ENCODE measurements at places on chromosomes 2 and 18.
A peak's percentile ranks its signal among the peaks of the same experiment; 100 is the strongest.

DNA sequence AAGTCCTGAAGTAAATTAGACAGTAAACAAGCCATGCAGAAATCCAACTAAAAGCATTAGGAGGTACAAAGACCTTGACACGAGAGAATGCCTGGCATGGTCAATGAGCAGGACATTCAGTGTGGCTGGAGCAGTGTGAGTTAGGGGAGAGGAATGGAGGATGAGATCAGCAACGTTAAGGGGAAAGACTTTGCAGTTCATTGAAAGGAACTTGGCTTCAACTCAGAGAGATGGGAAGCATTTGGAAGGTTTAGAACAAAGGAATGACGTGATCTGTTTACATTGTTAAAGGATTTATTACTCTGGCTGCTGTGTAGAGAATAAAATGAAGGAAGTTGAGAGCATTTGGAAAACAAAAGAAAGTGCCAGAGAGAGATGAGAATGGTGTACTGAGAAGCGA, 621.3 kb downstream of the XIRP2 start:
- DNase-seq = peak; percentile 13

DNA sequence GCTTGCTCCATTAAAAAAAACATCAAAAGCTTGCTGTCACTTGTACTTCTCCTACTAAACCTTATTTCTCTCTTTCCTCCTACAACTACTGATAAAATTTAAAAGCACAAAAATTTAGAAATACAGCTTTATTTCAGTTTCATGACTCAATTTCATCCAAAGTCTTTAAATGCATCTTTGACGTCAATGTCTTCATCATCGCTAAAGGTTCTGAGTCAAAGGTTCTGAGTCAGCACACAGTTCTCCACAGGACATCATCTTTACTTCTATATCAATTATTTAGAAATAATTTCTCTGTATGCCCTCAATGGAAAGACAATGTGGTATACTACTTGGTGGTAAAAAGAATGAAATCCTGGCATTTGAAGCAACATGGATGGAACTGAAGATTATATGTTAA, 163.9 kb upstream of the DNMT3A start:
- no peak for DNase-seq

- no peak for DNase-seq
Measured at GRCh38 chr2:239181903-239182581, 218.8 kb downstream of the HDAC4 start.

GRCh38 chr2:138846216-138846821, 66.1 kb upstream of the NXPH2 start:
- peak; percentile 9 for DNase-seq

DNA sequence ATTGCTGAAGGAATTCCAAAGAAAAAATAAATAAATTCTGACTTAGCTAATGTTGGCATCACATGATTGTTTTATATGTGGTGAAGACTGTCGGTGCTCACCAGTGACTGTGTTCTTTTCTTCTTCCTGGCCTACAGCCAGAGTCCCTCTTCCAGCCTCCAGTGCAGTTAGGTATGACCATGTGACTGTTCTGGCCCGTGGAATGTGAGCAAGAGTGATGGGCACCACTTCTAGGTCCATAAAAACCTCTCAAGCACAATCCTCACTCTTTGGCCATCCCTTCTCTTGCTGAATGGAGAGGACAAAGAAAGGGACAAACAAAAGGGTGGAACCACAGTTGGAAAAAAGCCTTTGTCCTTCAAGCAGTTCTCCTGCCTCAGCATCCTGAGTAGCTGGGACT, 39.0 kb upstream of the BMPR2 start:
- no peak for DNase-seq

- DNase-seq = no peak
Measured at GRCh38 chr2:208375491-208376068, 31.0 kb upstream of the PTH2R start.

GRCh38 chr2:55223958-55224760, 7.9 kb downstream of the CLHC1 start:
- DNase-seq = no peak

- peak; percentile 71 for DNase-seq
Measured at GRCh38 chr2:102262216-102263129, 48.9 kb upstream of the IL1RL1 start.

GRCh38 chr2:144151851-144152250, 368.1 kb downstream of the ZEB2 start:
- no peak for DNase-seq

- no peak for DNase-seq
Measured at GRCh38 chr18:61988100-61988499, 95.3 kb upstream of the RNF152 start.

DNA sequence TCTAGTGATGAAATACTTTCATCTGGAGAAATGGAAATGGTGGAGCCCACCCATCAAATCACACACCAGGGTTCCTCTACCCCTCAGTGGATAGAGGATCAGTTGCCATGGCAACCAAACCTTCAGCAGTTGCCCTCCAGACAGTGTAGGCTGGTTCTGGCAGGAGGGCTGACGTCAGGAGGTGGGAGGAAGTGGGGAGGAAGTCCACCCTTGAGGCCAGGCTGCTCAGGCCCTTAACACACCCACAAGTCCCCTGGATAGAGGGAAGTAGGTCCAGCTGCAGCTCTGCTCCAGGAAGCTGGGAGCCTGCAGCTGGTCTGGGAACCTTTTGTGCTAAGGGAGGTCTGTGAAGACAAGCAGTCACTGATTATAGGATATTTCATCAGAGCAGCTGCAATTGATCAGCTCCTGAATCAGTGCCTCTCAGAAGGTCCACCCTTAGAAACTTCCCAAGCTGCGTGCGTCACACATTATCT, 186.6 kb downstream of the MTX2 start:
- DNase-seq = peak; percentile 94

Measured in AG10803 (cell line).